Central memory CD4-positive, alpha-beta T cell (primary cell): ENCODE measurements at places on chromosomes 1 and 21.

DNA sequence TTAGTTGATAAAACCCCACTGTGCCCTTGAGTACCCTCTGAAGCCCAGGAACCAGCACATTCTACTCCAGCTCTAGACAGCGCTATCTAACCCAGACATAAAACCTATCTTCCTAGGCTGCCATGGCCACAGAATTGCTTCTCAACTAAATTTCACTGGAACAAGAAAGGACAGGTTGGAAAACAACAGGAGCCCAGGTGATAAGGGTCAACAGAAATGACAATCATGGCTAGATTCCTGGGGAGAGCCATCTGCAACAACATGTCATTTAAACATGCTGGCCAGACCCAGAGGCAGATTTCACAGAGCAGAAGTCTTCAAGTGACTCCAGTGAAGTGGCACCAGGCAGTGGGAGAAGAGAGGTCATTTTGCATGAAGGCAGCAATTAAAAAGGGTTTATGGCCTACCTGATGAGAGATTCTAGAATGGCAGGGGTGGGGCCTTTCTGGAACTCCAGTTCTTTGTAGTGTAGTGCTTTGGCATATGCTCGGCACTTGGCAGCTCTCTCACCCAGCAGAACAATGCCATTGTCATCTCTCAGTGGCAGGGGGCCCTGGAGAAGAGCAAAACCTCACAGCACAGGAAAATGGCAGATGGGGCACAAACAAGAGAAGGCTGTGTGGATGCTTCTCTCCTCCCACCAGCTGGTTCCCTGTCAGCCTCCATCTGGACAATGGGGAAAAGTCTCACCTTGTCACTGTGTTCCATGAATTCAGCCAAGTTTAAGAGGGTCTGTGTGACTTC, 9.9 kb downstream of the ANGPTL7 start:
- DNase-seq: no peak

GRCh38 chr1:206784471-206784903, 12.2 kb upstream of the IL10 start:
- DNase-seq: peak; percentile 62

DNA sequence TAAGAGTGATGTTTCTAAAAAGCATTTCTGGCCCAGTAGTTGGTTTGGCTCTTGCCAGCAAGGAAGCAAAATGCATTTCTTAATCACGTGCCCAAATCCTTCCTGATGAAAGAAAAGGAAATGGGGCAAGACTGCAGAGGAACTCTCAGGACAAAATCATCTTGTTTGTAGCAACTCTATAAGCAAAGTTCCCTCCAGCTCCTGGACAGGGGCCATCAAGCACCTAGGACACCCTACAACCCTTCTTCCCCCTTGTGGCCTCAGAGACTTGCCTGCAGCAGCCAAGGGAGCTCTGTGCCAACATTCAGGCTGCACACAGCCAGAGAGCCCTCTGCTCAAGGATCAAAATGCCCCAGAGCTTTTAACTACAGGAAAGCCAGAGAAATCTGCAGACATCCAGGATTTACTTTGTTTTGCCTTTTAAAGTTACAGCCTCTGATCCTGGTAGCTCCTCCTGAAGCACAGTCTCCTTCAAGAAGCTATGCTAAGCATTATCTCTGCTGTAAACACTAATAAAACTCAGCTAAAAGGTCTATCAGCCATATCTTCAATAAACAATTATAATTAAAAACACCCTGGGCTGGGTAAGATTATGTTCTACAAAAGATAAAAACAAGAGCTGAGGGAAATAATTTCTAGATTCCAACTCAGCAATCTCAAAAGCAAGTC, 105.0 kb downstream of the KIAA0319L start:
- DNase-seq: no peak

GRCh38 chr1:89657886-89658285, 25.0 kb downstream of the LRRC8C start:
- DNase-seq: peak; percentile 80

DNA sequence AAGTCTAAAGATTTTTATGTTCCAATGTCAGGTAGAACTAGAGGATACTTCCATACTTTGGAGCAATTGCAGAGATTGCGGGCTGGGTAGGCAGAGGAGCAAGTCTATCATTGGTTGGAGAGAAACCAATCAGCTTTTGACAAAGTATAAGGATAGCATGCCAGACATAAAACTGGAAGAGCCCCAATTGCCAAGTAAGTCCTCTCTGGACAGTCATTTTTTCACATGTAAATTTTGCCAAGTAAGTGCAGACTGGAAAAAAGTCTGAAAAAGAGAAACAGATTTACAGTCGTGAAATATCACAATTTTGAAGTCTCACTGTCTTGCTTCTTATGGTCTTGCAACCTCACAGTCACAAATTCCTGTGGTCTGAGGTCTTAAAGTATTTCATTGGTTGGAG, 131.4 kb upstream of the C21orf91 start:
- DNase-seq: no peak

GRCh38 chr21:46226146-46226545, 2.4 kb downstream of the LSS start:
- no peak for DNase-seq

- no peak for DNase-seq
These were observed 3.3 kb upstream of the AGPAT3 start for GRCh38 chr21:43861706-43862105.

DNA sequence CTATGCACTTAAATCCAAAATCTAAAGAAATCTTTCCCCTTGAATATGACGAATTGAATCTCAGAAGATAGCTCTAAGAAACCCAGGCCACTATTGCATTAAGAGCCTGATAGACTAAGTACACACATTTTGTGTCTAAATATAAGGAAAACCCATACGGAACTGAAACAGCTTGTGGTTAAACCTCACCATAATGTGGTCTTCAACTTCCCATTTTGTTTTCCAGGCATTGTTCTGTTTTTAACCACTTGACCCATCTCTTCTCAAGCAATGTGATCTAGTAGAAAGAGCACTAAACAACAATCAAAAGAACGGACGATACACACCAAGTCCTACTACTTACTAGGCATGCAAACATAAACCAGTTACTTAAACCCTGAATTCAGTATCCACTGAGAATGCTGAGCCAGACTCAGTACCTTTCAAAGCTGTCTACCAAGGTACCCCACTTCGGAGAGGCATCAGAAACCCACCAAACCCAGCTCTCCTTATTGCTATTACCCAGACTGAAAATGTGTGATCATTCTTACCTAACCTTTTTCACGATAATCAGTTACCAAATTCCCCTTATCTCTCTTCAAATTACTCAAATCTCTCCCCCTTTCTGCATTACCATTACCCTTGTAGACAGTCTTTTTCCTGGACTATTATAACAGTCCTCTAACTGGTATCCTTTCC, 12.8 kb downstream of the OTUD7B start:
- DNase-seq: no peak

- no peak for DNase-seq
These were observed 148.6 kb downstream of the C1orf21 start for GRCh38 chr1:184535191-184535970.

GRCh38 chr1:175045519-175045918, 22.1 kb upstream of the TNN start:
- no peak for DNase-seq

GRCh38 chr1:31981456-31981839, 32.2 kb upstream of the KHDRBS1 start:
- DNase-seq: no peak

DNA sequence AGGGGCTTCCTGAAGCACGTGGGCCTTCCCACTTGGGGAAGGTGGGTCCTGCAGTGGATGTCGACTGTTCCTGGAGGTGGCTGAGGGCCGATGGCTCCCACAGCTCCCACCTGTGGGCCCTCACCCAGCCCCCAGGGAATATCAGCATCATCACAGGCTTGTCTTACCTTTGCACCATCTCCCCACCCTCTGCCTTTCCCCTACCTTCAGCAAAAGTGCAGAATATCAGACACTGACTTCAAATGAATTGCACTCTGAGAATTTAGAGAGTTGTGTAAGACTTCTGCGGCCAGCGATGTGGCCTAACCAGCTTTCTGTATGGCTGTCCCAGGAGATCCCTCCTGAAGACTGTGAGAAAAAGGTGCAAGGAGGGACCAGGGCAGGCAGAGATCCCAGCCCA, 105.4 kb downstream of the PRDM2 start:
- no peak for DNase-seq

- no peak for DNase-seq
These were observed 76.9 kb upstream of the GFI1 start for GRCh38 chr1:92563457-92564216.

DNA sequence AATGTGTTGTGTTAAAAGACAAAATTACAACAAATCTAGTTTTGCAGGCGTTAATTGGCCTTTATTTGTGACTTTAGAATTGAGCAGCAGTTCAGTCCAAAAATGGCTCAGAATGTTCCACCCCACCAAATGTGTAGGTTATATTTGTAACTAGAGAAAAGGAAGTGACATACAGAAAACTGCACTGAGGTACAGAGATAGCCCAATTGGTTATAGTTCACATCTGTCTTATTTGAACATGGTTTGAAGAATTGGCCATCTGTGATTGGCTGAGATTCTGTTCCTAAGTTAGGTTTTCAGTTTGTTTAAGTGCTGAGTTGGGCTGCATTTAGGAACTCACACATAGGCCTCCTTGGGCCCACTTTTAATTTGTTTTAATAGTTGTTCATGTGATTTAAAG, 12.0 kb upstream of the FMO2 start:
- DNase-seq: no peak

DNA sequence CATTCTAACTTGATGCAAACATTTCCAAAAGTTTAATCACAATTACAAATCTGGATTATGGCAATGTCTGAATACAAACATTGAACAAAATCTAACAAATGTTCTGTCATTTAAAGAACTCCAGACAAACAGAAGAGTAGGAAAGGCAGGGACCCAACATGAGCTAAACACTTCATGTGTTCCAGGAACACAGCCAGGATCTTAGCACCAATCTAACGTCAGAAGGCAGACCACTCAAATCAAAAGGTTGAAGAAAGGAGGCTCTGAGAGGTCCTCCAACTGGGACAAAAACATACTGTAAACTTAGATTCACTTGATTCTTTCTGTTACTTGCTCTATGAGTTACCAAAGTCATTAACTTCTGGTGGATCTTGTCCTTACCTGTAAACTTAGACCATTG, 374.0 kb downstream of the NEGR1 start:
- no peak for DNase-seq

GRCh38 chr1:54262244-54262643, 62.3 kb downstream of the MRPL37 start:
- no peak for DNase-seq

- no peak for DNase-seq
These were observed 16.0 kb upstream of the C1orf21 start for GRCh38 chr1:184370850-184371249.

- no peak for DNase-seq
These were observed 3.1 kb downstream of the SIM2 start for GRCh38 chr21:36701756-36702621.

- no peak for DNase-seq
These were observed 51.3 kb upstream of the BCL10 start for GRCh38 chr1:85327759-85328158.

GRCh38 chr1:92326681-92327080, 27.8 kb downstream of the RPAP2 start:
- DNase-seq: no peak

DNA sequence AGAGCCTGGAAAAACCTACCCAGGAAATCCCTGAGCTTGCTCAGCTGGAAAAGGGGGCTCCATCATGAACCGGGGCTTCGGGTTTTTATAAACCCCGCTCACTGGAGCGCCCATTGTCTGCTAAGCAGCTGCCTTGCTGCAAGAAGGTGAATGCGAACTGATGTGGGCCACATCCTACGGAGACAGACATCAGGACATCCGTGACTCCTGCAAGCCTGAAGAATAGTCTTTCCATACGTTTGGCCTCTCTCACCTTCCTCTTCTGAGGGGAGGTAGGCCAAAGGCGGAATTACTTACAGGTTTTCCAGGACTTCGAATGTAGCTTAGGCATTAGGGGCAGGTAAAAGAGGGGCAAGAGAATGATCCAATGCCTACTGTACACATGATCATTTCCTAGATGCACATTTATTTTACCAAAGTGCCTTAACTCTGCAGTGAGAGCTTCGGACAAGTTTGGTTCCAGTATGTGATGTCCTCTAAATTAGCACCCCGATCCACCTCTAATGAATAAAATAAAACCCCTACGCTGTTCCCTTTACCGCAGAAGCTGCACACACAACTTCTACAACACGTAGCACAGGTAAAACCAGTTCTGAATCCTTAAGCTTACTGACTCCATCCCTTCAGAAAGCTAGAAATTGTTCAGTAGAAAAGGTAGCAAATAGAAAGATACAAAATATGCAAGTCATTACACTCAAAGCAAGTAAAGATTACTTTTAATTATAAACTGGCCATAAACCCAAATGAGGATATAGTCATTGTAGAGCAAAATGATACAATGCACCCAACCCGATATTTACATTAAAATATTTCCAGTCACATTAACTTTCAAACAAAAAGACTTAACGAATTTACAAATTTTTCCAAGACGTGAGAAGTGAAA, 866 bp upstream of the SORT1 start:
- no peak for DNase-seq

GRCh38 chr1:150836129-150836773, 28.2 kb upstream of the CTSK start:
- DNase-seq: no peak
